T-helper 17 cell (primary cell): ENCODE measurements at places on chromosomes 2 and 18. TPM values are rescaled to one million over a fixed set of nuclear protein-coding genes. Genes with fewer than 3 reads are reported as not detected.

The NTSR2 gene
- total RNA-seq: not detected

The C1QL2 gene
- not detected for total RNA-seq

The CHST9 gene
- total RNA-seq: not detected

GRCh38 chr2:105378921-105379383 is 19.9 kb downstream of the FHL2 start:
- H3K36me3 ChIP-seq: no peaks in the 10 kb centered on the region
- H3K27ac ChIP-seq: no peak overlapping the region
- H3K27me3 ChIP-seq: peaks cover 6% of the 10 kb centered on the region
- no peak overlapping the region for H3K4me3 ChIP-seq
- H3K4me1 ChIP-seq: peaks cover 10% of the 10 kb centered on the region

The CDH20 gene
- 0.35 TPM for total RNA-seq

- no peak for DNase-seq
- no peak overlapping the region for H3K4me3 ChIP-seq
- peak overlapping the region; percentile 72 for H3K27ac ChIP-seq
- peaks cover 60% of the 10 kb centered on the region for H3K4me1 ChIP-seq
- no peaks in the 10 kb centered on the region for H3K27me3 ChIP-seq
Measured at GRCh38 chr2:101725038-101725437, 27.5 kb downstream of the MAP4K4 start.

DNA sequence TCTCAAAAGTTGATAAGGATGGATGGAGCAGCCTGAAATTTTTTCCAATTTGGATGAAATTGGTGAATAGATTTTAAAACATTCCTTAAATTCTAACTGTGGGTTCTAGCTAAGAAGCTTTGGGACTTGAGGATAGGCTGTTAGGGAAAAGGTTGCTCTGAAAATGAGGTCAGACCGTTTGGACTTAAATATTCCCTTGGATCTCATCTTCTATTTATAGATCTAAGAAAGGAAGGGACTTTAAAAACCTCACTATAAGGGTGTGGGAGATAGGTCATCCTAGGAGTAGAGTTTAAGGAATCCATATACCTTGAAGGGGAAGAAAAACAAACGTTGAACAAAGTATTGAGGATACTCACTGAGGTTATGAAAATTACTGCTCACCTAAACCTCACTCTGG is 17.4 kb upstream of the SNORC start:
- H3K27me3 ChIP-seq: no peaks in the 10 kb centered on the region
- H3K27ac ChIP-seq: no peak overlapping the region
- no peak for DNase-seq
- H3K4me3 ChIP-seq: no peak overlapping the region

- no peak overlapping the region for H3K4me3 ChIP-seq
- no peak for DNase-seq
- H3K27me3 ChIP-seq: peaks cover 69% of the 10 kb centered on the region
- no peaks in the 10 kb centered on the region for H3K36me3 ChIP-seq
- H3K4me1 ChIP-seq: no peaks in the 10 kb centered on the region
Measured at GRCh38 chr2:205754285-205754923, 72.1 kb downstream of the NRP2 start.

GRCh38 chr2:30231996-30232800 is 864 bp downstream of the LBH start:
- peaks cover 45% of the 10 kb centered on the region for H3K4me1 ChIP-seq
- H3K27ac ChIP-seq: peak overlapping the region; percentile 91
- peaks cover 6% of the 10 kb centered on the region for H3K36me3 ChIP-seq

The SERPINB10 gene
- not detected for total RNA-seq

DNA sequence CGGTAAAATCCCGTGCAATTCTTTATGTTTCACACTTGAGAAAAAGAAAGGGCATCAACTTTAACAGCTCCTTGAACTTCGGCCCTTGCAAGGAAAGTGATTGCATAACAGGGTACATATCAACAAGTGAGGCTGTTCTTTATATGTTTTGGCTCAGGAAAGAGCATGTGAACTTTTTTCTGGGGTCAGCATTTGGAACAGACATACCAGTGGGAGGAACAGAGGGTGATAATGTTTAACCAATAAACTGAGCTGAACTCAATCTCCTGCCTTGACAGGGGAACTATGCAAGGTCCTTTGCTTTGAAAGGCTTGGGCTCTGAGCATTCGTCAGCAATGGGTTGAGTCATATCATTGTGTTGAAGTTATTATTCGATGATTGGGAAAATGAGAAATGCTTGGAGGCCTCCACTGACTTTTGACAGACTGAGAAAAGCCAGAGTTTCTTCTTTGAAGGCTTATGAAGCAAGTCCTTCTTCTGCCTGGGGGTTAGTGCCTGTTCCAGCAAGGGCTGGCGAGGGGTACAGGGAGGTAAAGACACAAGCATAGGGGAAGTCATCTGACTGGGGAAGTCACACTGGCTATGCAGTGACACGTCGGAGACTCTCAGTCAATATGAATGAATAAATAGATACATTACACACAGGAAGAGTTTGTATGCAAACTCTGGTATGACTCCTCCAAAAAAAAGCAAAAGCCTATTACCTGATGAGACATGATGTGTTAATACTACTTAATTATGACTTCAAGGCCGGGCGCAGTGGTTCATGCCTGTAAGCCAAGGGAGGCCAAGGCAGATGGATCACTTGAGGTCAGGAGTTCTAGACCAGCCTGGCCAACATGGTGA is 57.2 kb downstream of the CYB5A start:
- no peak for DNase-seq
- H3K27me3 ChIP-seq: peaks cover 24% of the 10 kb centered on the region
- no peak overlapping the region for H3K27ac ChIP-seq
- peaks cover 3% of the 10 kb centered on the region for H3K4me1 ChIP-seq
- H3K4me3 ChIP-seq: no peak overlapping the region

- H3K27ac ChIP-seq: no peak overlapping the region
- H3K4me1 ChIP-seq: no peaks in the 10 kb centered on the region
- H3K27me3 ChIP-seq: no peaks in the 10 kb centered on the region
Measured at GRCh38 chr2:139773720-139774277, 993.6 kb upstream of the NXPH2 start.

DNA sequence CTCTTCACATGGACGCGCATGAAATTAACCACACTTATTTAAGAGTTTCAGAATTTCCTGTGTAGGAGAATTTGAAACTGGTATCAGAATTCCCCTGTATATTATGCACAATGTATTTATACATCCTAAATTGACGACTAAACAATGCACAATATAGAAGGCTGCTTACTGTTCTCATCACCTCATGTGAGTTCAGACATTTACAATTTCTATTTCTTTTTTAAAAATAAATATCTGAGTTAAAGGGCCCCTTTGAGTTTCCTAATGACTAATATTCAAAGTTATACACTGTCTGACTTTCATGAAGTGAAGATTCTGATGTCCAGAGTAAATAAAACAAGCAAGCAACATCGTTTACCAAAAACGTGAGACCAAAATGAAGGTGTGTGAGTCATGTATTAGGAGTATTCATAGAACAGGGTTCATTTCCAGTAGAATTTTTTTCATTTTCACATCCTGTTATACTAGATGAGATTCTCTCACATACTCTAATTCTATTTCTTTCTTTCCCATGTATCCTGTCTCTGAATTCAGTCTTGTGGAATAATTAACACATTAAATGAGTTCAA is 406.2 kb downstream of the NUP35 start:
- no peaks in the 10 kb centered on the region for H3K36me3 ChIP-seq
- no peaks in the 10 kb centered on the region for H3K4me1 ChIP-seq
- no peak overlapping the region for H3K27ac ChIP-seq
- H3K27me3 ChIP-seq: no peaks in the 10 kb centered on the region

DNA sequence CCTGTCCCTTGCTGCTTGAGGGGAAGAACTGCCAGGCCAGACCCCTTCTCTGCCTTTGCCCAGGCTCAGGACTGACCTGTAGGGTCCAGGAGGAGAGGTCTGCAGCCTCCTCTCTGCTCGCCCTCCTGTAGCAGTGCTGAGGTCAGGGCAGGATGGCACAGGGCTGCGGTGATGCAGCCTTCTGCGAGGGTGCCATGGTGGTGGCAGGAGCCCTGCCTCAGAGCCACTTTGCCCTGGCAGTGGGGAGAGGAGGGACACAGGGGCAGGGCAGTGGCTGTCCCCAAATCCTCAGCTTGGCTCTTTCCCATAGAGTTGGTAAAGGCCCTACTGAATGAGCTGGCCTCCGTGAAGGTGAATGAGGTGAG is 884 bp downstream of the PROM2 start:
- H3K36me3 ChIP-seq: no peaks in the 10 kb centered on the region
- H3K4me3 ChIP-seq: no peak overlapping the region
- H3K27me3 ChIP-seq: no peaks in the 10 kb centered on the region
- DNase-seq: no peak

GRCh38 chr2:98346311-98347236 is at the start of gene CNGA3:
TSS of gene CNGA3 (plus strand) at chr2:98346456. CDS start at chr2:98369976, 23,520 bp downstream.
- no peak for DNase-seq
- peaks cover 85% of the 10 kb centered on the region for H3K27me3 ChIP-seq
- peaks cover 4% of the 10 kb centered on the region for H3K36me3 ChIP-seq
- no peak within 1 kb of the TSS for H3K27ac ChIP-seq

DNA sequence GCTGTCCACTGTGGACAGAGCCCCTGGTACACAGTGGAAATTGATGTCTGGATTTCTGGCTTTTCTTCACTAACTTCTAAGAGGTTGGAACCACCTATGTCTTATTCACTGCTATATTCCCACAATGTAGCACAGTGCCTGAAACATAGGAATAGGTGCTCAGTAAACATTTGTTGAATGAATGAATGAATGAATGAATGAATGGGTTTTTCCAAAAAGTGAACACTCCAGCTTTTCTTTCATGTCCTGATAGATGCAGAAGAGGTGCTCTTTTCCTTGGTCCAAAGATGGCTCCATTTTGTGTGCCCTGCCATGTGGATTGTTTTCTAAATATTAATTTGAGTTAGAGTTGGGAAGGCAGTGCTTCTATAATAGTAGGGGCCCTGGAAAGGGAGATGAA is 124.1 kb downstream of the SP3 start:
- H3K4me3 ChIP-seq: no peak overlapping the region
- no peak for DNase-seq
- peaks cover 28% of the 10 kb centered on the region for H3K27me3 ChIP-seq
- no peaks in the 10 kb centered on the region for H3K36me3 ChIP-seq
